ENCODE measurements at places on chromosomes 5 and 9. TPM values are rescaled to one million over a fixed set of nuclear protein-coding genes. Genes with fewer than 3 reads are reported as not detected.

Gene FOXD4L4
- total RNA-seq = 0.24 TPM

Gene BHMT2
- total RNA-seq = not detected

Gene FAM81B
- total RNA-seq = not detected

Gene ANKRD18A
- total RNA-seq = not detected

Gene LTC4S
- total RNA-seq = 2.0 TPM

GRCh38 chr9:97845130-97845529 is 7.9 kb upstream of the FOXE1 start:
- no peak for DNase-seq

DNA sequence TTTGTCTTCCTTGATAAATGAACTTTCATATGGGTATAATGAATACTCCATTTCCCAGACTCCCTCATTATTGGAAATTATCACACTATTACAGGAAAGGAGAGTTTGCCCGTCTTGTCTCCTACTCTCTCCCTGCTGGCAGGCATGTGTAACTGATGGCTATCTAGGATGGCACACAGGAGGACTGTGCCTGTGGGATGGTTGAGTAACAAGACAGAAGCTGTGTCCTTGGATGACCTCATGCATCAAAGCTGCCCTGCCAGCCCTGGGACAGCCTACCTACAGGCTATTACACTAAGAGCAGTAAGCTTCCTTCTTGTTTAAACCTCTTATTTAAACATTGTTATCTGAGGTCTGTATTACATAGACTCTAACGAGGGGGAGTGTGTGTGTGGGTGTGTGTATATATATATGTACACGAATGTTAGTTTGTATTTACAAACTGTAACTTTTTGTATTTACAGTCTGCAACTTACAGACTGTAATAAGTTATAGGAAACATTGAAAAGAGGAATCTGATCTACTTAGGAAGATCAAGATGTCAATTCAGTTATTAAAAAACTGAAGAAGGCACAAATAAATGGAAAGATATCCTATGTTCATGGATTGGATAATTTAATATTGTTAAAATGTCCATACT is 247.6 kb upstream of the ACO1 start:
- no peak for DNase-seq

DNA sequence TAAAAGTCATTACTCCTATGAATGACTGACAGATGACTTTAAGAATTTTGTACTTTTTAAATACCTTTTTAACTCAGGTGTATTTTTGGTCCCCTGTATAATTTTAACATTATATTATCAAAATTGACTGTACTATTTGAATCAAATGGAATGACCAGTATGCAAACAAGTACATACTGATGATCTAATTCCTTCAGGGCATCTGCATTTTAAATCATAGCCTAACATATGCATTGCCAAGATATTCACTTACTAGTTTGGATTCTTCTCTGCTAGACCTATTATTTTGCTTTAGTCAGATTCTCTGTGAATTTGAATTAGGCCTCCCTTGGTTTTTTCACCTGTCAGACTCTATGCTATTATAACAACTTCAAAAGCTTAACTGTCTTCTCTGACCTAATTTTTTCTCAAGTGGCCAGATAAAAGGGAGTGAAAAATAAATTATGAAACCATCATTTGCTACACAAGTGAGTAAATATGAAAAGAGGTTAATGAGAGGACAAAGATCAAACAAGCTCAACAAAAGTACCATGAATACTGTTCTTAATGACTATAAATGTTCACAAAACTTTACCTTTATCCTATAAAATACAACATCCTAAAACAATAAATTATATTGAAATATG is 1505.2 kb upstream of the CDH9 start:
- no peak for DNase-seq

DNA sequence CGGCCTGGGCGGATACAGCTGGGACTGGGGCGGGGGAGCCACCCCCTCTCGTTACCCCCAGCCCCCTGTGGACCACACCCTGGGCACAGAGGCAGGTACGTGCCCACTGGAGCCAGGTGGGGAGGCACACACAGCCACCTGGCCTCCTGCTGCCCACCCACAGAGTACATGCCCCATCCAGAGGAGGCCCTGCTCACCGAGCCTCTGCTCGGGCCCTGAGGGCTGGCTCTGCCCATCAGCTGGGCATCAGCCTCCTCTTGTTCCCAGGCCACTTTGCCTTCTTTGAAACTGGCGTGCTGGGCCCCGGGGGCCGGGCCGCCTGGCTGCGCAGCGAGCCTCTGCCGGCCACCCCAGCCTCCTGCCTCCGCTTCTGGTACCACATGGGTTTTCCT is 6.3 kb downstream of the MAMDC4 start:
- no peak for DNase-seq

- DNase-seq = no peak
Measured at GRCh38 chr5:152838241-152838786, 433.2 kb upstream of the NMUR2 start.

DNA sequence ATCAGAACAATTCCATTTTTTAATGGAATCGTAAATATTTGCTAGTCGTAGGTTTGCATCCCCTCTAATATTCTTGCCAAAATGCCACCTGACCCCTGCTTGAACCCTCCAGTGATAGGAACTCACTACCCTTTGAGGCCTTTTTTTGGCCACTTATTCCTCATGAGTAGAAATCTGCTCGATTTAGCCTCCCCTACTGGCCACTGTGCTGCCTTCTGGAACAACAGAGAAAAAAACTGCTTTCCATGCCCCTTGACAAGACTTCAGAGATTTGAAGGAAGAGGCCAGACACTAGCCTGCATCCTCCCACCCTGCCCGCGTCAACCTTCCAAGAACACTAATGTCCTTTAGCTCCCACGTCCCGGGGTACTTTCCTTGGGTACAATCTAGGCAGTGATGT is 4.1 kb downstream of the CCDC69 start:
- DNase-seq = no peak

GRCh38 chr5:36728697-36729543 is 122.5 kb downstream of the SLC1A3 start:
- no peak for DNase-seq

- DNase-seq = no peak
Measured at GRCh38 chr9:37105234-37105633, 15.1 kb upstream of the ZCCHC7 start.

DNA sequence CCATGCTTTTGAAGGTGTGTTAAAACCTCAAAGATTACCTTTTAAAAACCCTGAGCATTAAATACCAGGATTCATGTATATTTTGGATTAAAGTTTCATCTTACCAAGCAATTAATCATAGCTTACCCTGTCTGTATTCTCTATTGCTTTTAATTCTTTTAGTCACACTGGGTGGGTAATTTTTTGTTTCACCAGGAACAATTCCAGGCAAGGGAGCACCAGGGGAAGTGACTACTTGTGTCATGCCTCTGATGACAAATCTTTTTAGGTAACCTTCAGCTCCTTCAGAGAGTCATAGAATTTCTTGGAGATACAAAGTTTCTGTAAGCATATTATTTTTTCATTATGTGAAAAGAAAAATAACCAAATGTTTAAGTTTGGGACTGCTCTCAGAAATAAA is 33.4 kb upstream of the ANXA1 start:
- DNase-seq = no peak

- no peak for DNase-seq
Measured at GRCh38 chr5:123950701-123951581, 439.0 kb downstream of the CSNK1G3 start.

GRCh38 chr5:168311061-168311566 is 19.7 kb downstream of the WWC1 start:
- no peak for DNase-seq

- DNase-seq = no peak
Measured at GRCh38 chr5:149834246-149834855, 104.2 kb downstream of the PPARGC1B start.

GRCh38 chr5:61287474-61287873 is 44.6 kb upstream of the ZSWIM6 start:
- no peak for DNase-seq

GRCh38 chr9:20771729-20772128 is 87.7 kb downstream of the FOCAD start:
- no peak for DNase-seq
